ENCODE measurements at places on chromosomes 7 and 10.

- DNase-seq = no peak
These were observed 21.4 kb upstream of the RSBN1L start for GRCh38 chr7:77674878-77675277.

DNA sequence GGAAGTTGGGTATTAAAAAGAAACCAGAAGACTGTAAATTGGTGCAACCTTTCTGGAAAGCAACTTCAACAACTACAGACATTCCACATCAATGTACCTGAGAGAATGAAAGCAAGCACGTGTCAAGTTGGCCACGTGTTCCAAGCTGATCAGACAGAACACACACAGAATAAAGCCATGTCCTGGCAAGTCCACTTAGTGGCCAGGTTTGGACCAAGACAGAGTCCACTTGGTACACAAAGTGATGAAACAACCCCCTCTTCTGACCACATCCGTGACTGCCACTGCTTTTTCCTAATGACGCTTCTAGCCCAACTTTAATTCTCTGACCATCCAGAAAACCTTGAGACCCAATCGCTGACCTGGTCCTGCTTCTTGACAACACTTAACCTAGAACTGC, 109.4 kb downstream of the ABLIM1 start:
- DNase-seq = no peak

- no peak for DNase-seq
These were observed 49.6 kb upstream of the WNT8B start for GRCh38 chr10:100413173-100413572.

GRCh38 chr7:90094030-90094429, 60.2 kb upstream of the STEAP1 start:
- DNase-seq = no peak

DNA sequence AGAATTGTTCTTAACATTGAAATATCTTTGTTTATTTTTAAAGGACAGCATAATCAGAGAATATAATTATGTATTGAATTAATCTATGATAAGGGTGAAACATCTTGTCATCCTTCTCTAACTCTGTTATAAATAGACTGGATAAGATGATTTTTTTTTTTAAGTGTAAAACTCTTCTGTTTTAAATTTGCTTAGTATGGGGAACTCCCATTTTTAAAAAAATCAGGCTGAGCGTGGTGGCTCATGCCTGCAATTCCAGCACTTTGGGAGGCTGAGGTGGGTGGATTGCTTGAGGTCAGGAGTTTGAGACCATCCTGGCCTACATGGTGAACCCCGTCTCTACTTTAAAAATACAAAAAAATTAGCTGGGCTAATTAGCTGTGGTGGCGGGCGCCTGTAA, 9.4 kb upstream of the HERC4 start:
- no peak for DNase-seq

GRCh38 chr7:33982425-33982786, 77.1 kb downstream of the BMPER start:
- no peak for DNase-seq

DNA sequence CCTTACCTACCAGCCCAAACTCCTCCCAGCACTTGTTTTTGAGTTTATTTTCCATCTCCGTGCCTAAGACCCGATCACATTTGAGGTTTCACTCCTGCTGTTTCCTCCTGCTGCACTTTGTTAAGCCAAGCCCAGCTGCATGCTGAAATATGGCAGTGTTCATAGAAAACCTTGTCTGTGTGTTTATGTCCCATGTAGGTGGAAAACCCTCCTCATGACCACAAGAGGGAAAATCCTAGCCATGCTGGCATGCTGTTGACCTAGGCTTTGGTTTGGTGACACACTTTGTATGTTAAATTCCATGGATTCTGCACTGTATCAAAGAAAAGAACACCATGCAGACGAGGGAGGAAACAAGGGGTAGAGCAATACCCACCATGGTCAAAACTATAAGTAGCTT, 154.4 kb downstream of the CUBN start:
- no peak for DNase-seq
